ENCODE measurements at places on chromosomes 11 and 22.

DNA sequence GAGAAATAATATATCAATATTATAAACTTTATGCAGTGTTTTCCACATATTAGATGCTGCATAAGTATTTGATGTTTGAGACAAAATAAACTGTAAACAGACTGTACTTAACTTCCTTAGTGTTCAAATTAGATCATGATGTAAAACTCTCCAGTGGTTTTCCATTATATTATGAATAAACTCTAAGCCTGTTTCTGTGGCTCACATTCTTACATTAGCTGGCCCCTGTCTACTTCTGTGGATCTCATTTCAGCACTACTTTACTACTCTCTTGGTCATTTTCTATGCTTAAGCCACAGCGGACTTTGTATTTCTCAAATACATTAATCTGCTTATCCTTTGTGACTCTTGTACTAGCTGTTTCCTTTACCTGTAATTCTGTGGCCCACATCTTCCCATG is 55.6 kb downstream of the ARHGEF12 start:
- DNase-seq: no peak

- DNase-seq: no peak
These were observed 29.9 kb downstream of the SERPINH1 start for GRCh38 chr11:75591966-75592365.

- DNase-seq: no peak
These were observed 71.4 kb downstream of the EFCAB6 start for GRCh38 chr22:43740587-43741270.

DNA sequence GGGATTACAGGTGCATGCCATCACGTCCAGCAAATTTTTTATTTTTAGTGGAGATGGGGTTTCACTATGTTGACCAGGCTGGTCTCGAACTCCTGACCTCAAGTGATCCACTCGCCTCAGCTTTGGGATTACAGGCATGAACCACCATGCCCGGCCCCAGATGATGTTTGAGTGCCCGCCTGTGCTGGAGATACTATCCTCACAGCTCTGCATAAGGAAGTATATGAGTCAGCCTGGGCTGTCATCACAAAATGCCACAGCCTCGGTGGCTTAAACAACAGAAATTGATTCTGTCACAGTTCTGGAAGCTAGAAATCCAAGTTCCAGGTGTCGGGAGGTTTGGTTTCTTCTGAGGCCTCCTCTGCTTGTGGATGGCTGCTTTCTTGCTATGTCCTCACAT is 119.3 kb downstream of the OSBP2 start:
- no peak for DNase-seq

DNA sequence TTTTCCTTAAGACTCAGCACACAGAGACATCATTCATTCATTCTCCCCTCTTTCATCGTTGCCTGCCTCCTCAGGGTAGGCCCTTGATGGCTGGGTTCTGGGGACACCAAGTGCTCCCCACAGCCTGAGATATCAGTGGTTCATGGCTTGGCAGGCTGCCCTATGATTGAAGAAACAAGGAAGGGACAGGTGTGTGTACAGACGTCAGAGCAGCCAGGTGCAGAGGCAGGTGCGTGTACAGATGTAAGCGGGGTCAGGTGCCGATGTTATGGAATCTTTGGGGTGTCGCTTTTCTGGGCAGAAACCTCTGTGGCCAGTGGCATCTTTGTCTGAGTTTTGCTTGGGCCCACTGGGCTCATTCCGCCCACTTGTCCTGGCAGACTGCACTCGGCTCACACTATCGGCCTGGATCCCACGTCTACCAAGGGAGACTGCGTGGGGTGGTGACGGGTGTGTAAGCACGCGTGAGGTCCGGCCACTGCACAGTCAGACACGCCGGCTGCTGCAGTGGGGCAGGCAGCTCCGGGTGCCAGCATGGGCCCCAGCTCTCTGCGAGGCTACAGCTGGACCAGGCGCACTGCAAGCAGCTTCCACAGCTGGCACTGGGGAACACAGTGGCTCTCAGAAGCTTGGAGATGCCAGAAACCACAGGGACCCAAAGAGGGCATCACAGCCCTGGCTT is 20.9 kb upstream of the KIAA0930 start:
- no peak for DNase-seq

GRCh38 chr11:61472868-61473267 is 35.7 kb upstream of the LRRC10B start:
- DNase-seq: no peak

GRCh38 chr11:73866586-73866996 is 10.1 kb downstream of the COA4 start:
- peak; percentile 5 for DNase-seq

Measured in suppressor macrophage treated with lipopolysaccharide for 4 hours (primary cell).